ENCODE measurements at places on chromosomes 6 and 20.

GRCh38 chr6:22036699-22037098 is 260.1 kb downstream of the PRL start:
- no peak for DNase-seq

GRCh38 chr6:34234667-34235306 is 1.9 kb upstream of the HMGA1 start:
- DNase-seq: no peak

DNA sequence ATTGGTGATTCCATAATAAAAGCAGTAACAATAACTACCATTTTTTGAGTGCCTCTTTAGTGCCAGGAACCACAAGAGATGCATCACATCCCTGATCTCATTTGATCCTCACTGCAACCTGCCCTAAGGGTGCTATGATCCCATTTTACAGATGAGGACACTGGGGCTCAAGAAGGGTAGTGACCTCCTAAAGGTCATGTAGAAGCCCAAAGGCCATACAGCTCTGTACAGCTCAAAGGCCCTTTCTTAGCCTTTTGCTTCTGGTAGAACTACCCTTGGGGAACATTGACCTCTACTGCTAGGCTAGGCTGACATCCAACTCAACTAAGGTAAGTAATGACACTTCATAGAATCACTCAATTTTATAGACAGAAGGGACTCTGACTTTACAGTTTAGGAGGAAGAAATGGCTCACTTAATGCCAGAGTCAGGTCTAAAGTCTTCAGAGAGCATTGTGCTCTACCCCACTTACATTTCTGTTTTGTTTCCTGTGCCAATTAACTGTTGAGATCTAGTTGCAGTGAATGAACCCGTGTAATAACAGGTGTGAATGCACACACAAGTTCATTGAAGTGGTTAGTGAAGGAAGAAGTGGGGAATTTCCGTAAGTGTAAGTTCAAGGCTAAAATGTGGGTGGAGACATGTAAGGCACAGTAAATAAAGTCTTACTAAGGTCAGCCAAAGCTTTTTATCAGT is 10.7 kb downstream of the SLC9A8 start:
- DNase-seq: no peak

DNA sequence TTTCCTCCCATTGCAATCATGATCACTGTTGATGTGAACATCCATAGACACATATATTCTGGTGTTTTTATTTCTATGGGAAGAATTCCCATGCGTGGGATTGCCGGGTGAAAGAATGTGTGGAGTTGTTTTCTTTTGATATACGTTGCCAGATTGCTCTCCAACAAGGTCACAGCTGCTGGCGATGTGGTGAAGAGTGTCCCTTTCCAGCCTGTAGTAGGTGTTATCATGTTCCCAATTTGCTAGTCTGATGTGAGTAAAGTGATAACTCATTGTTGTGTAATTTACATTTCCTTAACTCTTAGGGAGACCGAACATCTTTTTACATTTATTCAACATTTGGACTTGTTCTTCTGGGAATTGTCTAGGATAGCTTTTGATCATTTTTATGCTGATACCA is 14.5 kb upstream of the ELMO2 start:
- no peak for DNase-seq

DNA sequence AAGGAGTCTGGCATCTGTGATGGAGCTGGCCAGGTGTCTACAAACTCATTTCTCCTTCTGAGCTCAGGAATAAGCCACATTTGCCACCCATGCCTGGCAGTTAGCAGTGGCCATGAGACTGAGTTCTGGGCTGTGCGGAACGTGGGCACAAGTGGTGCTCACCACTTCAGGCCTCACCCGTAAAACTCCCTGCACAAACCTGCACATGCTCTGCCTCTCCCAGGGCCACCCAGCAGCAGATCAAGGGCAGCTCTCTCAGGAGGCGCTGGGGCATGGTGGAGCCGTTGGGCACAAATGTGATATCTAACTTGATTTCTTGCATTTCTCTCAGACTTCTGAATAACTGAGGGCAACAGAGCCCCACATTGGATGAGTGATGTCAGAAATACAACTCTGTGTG is 269.5 kb downstream of the HIVEP2 start:
- no peak for DNase-seq

GRCh38 chr6:113969888-113970804 is 802 bp downstream of the HDAC2 start:
- peak; percentile 11 for DNase-seq

DNA sequence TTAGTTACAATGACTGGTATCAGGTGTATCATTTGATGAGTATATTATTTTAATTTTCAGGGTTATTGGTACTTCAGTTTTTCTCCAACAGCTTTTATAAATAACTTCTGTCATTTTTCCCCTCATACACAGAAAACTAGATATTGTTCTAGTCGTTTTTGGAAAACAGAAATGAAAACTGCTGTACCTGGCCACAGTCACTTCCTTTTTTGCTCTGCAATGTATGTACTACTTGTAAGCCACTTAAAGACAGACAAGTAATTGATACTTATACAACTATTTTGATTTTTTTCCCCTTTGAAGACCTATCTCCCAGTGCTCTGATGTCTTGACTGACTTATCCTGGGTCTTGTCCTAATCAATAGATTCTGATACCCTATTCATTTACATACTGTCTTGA is 218.6 kb upstream of the RUNX2 start:
- DNase-seq: no peak

GRCh38 chr20:37346236-37346534 is 245 bp downstream of the SRC start:
- no peak for DNase-seq

DNA sequence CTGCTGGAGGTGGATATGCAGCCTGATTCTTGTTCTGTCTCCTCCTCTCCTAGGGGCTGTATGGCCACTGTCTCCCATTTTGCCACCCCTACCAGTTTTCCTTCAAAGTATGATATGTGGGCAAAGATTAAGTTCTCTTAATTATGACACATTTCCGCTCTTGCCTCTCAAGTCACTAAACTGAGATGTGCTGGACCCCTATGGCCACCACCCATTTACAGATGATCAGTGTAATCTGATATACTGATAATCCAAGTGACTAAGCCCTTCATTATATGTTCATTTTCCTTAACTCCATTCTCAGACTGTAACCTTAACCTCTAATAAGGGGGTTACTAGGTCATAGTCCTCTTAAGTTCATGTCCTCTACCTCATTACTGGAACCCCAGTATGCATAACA is 711 bp upstream of the C20orf141 start:
- no peak for DNase-seq

- DNase-seq: no peak
Measured at GRCh38 chr20:52295556-52295955, 104.0 kb upstream of the ZFP64 start.

- no peak for DNase-seq
Measured at GRCh38 chr6:69719602-69720193, 77.1 kb downstream of the LMBRD1 start.

GRCh38 chr6:163570579-163571231 is 156.2 kb downstream of the QKI start:
- DNase-seq: no peak

DNA sequence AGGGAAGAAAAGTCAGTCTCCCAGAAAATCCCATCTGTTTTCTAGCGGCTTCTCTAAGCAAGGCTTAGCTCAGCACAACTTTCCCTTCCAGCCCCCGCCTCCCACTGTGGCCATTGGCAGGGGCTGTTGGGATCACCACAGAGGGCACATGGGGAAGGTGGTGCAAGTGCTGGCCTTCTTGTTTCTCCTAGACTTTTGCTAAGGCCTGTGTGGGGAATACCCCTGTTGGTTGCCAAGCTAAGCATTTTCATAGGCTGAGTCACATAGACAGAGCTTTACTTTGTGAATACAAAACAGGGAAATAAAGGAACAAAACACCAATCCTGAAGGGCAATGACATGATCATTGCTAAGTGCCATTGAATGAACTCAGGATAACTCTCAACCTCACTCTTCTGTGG is 32.4 kb upstream of the TIAM2 start:
- no peak for DNase-seq

DNA sequence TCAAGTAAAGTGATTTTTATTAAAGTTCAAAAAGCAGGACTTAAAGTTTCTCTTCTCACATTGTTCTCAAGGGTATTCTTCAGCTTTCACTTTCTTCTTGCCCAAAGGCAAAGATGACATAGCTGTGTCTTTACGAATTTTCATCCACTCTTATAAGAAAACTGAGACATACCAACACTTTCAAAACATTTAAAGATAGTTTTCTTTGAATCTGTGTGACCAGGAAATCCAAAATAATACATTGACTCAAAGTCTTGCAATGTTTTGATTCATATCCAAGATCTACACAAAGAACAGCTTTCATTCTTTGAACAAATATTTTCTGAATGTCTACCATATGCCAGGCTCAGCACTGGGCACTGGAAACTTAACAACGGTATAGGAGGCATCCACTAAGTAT is 117.9 kb downstream of the SIM1 start:
- DNase-seq: no peak

DNA sequence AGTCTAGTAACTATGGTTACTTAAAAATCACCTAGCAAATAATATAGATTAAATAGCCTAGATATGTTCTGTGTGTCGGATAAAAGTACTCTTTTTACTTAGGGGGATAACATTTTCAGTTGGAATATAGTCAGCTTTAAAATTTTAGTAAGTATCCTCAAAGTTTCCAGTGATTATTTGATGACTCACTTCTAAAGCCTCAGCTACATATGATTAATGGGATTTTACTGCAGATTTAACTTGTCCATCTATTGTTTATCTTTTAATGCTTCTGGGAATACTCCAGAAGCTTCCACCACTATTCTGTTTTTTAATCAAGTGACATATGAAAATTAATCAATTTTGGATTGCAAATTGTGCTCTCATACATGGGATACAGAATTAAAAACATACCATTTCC is 8.7 kb upstream of the TENT5A start:
- no peak for DNase-seq

DNA sequence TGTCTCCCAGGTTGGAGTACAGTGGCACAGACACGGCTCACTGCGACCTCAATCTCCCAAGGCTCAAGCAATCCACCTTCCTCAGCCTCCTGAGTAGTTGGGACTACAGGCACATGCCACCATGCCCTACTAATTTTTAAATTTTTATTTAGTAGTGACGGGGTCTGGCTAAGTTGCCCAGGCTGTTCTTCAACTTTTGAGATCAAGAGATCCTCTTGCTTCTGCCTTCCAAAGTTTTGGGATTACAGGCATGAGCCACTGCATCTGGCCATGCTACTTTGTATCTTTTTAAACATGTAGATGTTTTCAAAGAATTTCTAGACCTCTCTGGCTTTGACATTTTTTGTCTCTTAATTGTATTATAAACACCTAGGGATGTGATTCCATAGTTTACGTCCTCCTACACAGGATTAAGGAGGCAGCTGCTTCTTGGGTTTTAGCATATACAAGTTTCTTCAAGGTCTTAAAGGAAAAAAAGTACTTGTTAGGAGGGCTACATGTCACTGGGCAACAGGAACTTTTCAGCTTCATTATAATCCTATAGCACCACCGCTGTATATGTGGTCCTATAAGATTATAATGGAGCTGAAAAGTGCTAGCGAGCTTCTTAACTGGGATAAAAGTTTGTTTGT is 1.3 kb downstream of the ADAT2 start:
- DNase-seq: no peak

GRCh38 chr20:15570156-15570555 is 1003.1 kb downstream of the KIF16B start:
- no peak for DNase-seq

DNA sequence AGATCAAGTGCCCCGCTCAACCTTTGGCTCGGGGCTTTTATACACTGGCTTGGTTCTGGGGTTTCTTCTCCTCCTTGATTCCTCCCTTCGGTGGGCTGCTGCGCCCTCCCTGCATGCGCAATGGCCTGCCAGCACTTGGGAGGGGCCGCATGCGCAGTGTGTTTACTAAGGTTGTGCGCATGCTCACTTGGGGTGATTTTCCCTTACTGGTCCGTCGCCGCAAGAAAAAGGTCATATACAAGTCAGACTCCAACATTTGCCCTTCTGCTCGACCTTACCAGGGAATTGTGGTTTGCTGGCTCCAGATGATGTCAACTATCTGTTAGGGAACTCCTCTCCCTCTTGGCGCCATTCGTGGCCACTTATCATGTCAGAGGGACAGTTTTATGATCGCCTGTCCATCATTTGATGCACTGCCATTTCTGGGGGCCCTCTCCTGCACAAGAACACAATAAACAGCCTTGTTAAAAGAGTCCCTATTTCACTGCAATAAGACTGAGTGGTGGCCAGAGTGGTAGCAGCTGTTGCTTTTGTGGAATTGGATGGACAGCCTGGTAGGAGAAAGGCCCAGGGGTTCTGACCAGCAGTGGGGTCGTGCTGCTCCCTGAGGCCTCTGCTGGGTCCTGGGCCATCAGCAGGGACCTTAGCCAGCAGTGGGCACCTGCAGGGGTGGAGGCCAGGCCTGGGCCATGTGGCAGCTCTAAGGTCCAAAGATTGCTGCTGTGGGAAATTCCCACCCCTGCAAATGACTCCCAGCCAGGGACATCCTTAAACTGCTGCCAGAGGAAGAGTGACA is 2.8 kb upstream of the LBP start:
- DNase-seq: no peak

GRCh38 chr6:14734416-14735340 is 511.2 kb upstream of the JARID2 start:
- no peak for DNase-seq

GRCh38 chr20:18662279-18663040 is 74.6 kb downstream of the DTD1 start:
- no peak for DNase-seq

GRCh38 chr6:118122801-118123200 is 215.7 kb downstream of the SLC35F1 start:
- DNase-seq: no peak

DNA sequence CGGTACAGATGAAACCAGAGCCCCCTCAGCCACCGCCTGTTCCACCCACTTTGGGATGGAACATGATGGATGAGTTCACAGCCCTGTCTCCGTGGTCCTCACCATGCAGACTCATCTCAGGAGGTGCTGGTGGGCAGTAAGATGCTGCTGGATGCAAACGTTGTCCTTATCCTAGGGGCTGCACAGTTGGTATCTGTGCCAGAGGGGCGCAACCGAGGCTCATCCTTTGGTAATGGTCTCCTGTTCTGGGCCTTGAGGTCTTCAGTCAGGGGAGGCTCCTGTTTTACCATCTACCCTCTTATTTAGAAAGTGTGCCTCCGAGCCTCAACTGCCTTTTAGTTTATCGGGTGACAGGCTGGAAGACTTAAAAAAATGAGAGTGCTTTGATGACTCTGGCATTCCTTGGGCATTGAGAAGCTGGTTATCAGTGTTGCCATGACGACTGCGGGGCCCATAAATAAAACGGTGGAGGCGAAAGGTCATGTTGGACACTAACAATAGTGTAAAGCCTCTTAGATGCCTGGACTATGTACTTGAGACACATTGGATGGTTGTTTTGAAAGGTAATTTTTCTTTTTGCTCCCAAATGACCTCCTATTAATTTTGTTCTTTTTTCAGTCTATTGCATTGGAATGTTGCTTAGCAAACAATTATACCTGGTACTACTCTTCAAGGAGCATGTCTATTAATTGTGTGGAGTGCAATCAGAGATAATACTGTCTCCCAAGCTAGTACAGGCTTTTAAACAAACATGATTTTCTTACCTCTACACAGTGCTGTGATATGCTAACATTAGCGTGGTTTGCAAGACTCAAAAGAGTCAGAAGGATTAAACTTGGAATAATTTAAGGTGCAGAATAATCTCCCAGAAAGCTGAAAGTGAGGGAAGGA is 74.2 kb upstream of the DSP start:
- no peak for DNase-seq
